Aorta (tissue), 5 donors: ENCODE measurements at places on chromosomes 3 and 15.

DNA sequence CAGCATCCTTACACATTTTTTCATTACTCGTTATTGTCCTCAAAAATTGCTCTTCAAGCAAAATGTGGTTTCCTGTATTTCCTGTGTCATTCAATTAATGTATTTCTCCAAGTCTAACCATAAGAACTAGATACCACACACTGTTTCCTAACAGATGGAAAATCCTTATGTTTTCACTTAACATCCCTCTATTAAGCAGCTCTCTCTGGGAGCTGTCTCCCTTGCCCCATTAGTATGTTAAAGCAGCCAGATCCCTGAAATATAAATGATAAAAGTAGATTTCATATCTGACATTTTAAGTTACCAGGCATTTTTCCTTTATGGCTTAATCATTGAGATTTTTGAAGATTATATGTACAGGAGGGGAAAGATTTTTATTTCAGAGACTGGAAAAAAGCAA, 15.9 kb downstream of the PFN2 start:
- no peaks in the 10 kb centered on the region for H3K36me3 ChIP-seq
- no peak overlapping the region for H3K27ac ChIP-seq
- no peaks in the 10 kb centered on the region for H3K27me3 ChIP-seq
- DNase-seq = no peak

GRCh38 chr3:169657351-169658124, 6.0 kb downstream of the MECOM start:
- peak overlapping the region; percentile 91 for H3K27ac ChIP-seq
- no peak for DNase-seq
- H3K27me3 ChIP-seq = no peaks in the 10 kb centered on the region

GRCh38 chr3:9897408-9898372, 5.0 kb upstream of the IL17RE start:
- no peaks in the 10 kb centered on the region for H3K36me3 ChIP-seq
- no peak overlapping the region for H3K27ac ChIP-seq
- no peak overlapping the region for H3K4me3 ChIP-seq
- H3K27me3 ChIP-seq = no peaks in the 10 kb centered on the region
- DNase-seq = no peak

DNA sequence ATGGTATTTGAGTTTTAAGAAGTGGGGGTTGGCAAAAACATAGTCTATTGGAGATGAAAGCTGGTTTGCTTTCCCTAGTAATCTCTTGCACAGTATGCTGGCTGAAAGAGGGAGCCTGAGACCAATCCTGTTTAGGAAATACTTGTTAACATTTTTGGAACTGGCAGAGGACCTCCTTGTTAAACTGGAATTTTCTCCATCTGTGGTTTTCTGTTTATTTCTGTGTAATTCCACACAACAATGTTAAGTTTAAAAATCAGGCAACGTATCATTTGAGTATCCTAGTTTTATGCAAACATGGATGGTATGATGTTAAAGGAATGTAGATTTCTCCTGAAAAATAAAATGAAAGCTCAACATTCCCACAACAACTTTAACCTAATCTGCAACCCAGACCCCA, 536.0 kb upstream of the TBL1XR1 start:
- no peak for DNase-seq
- H3K4me3 ChIP-seq = no peak overlapping the region
- no peaks in the 10 kb centered on the region for H3K27me3 ChIP-seq
- no peaks in the 10 kb centered on the region for H3K4me1 ChIP-seq
- H3K36me3 ChIP-seq = no peaks in the 10 kb centered on the region

DNA sequence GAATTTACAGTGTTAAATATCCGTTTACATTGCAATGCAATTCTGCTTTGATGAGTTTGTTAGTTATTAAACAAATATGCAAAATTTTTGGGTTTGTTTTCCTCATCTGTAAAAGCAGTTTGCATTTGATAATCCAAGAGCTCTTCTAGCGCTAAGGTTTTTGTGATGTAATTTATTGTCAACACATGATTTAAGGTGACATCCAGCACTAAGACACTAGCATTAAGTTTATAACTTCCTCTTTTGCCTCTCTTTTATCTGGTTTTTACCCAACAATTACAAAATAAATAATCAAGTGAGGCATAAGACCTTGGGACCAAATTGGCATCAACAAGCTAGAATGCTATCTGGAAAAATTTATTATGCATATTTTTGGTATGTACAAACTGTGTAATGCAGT, 969 bp upstream of the DNAJC19 start:
- H3K27ac ChIP-seq = no peak overlapping the region
- peak overlapping the region; percentile 80 for H3K4me3 ChIP-seq
- no peaks in the 10 kb centered on the region for H3K27me3 ChIP-seq
- no peaks in the 10 kb centered on the region for H3K36me3 ChIP-seq

DNA sequence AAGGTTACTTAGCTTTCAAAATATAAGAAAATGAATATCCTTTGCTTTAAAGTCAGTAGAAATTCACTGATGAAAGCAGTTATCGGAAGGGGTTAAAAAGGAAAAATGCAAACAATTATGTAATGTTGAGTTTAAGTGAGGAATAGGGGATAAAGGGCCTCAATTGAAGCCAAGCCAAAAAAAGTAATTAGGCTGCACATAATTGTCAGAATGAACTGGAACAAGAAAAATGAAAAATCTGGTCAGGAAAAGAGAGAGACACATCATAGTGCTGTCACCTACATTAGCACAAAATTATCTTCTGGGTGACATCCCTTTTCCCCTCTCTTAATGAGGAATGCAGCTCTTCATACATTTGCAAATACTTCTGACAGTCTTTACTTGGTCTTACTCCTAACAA, 48.8 kb upstream of the PIK3R4 start:
- no peak for DNase-seq
- no peaks in the 10 kb centered on the region for H3K4me1 ChIP-seq
- H3K27ac ChIP-seq = no peak overlapping the region
- H3K36me3 ChIP-seq = no peaks in the 10 kb centered on the region

DNA sequence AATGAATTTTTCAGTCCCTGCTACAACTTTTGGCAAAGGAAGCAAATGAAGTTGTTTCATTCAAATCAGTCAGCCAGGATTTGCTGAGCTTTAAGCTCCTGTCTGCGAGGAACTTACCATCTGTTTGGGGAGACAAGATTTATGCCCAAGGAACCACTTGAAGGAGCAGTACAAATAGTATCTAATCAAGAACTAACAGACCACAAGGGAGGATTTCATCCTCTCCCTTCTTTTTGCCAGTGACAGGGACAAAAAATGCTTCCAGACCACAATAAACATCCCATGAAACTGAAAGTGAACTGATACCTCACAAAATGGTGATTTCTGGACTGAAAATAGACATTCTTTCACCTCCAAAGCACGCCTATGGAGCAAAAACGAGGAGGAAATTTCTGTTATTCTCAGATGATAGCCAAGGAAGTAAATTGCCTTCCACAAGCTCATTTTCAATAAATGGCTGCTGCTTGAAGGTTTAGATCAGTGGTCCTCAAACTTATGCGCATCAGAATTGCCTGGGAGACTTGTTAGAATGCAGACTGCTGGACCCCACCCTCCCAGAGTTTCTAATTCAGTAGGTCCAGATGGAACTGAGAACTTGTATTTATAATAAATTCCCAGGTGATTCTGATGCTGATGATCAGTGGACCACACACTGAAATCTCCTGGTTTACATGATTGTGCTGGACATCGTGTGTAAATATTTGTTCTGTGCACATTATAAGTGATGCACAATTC, 202.4 kb upstream of the GADL1 start:
- no peak for DNase-seq
- H3K4me3 ChIP-seq = no peak overlapping the region
- no peaks in the 10 kb centered on the region for H3K27me3 ChIP-seq

DNA sequence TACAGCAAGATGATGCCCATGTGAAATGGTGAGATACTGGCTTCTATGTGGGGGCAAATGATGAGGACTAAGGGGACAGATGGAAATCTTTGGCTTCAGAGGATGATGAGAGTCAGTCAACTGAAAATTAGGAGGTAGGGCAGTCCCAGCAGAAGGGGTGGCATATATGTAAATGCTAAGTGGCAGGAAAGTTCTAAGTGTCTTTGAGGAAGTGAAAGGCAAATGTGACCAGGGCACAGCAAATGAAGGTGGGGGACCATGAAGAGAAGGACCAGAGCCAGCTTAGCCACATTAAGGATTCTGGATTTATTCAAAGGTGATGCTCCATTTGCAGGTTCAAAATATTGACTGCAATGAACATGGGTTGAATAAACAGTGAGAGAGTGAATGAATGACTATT, 29.2 kb upstream of the LIMD1 start:
- H3K4me1 ChIP-seq = no peaks in the 10 kb centered on the region
- H3K4me3 ChIP-seq = no peak overlapping the region
- no peaks in the 10 kb centered on the region for H3K36me3 ChIP-seq
